Thyroid gland (tissue), 4 donors: ENCODE measurements at places on chromosomes 16 and 17. TPM values are rescaled to one million over a fixed set of nuclear protein-coding genes. Genes with fewer than 3 reads are reported as not detected.

SOX8 gene
- total RNA-seq, result 0.27 TPM

NPB gene
- total RNA-seq, result not detected

BMERB1 gene
- 31.0 TPM for total RNA-seq

C17orf100 gene
- total RNA-seq, result 0.67 TPM

PLA2G10 gene
- total RNA-seq, result not detected

OR2C1 gene
- not detected for total RNA-seq

ADAD2 gene
- total RNA-seq, result 0.54 TPM

TEKT3 gene
- not detected for total RNA-seq

GJC1 gene
- total RNA-seq, result 4.4 TPM

GPR142 gene
- total RNA-seq, result not detected

STARD3 gene
- 44.8 TPM for total RNA-seq

GNG13 gene
- not detected for total RNA-seq

KRT23 gene
- not detected for total RNA-seq

SGCA gene
- not detected for total RNA-seq

DNAI2 gene
- not detected for total RNA-seq

CIITA gene
- total RNA-seq, result 11.4 TPM

FBXW10B gene
- total RNA-seq, result 11.1 TPM

ATP2A3 gene
- total RNA-seq, result 7.0 TPM

STH gene
- not detected for total RNA-seq

WDR59 gene
- 49.5 TPM for total RNA-seq

CRYM gene
- total RNA-seq, result not detected

TMEM238L gene
- total RNA-seq, result not detected

MAP2K6 gene
- total RNA-seq, result 4.0 TPM

TGFB1I1 gene
- 18.3 TPM for total RNA-seq

TBCD gene
- total RNA-seq, result 72.6 TPM

TMC7 gene
- total RNA-seq, result 0.94 TPM

HBZ gene
- not detected for total RNA-seq
